Keratinocyte (primary cell): ENCODE measurements at places on chromosomes 16 and 17. TPM values are rescaled to one million over a fixed set of nuclear protein-coding genes. Genes with fewer than 3 reads are reported as not detected.

DNA sequence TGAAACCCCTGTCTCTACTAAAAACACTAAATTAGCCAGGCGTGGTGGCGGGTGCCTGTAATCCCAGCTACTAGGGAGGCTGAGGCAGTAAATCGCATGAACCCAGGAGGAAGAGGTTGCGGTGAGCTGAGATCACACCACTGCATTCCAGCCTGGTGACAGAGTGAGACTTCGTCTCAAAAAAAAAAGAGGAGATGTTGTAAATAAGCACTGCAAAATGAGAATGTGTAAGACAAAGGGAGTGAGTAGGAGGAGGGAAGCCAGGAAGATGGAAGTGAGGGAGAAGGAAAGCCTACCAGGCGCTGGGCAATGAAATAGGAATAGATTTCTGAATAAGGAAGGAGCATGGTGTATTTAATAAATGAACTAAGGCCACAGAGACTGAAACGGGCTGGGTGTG is 8.7 kb upstream of the PRPF8 start:
- no peaks in the 10 kb centered on the region for H3K36me3 ChIP-seq
- no peak for DNase-seq
- no peaks in the 10 kb centered on the region for H3K27me3 ChIP-seq
- no peak overlapping the region for H3K27ac ChIP-seq
- no peaks in the 10 kb centered on the region for H3K4me1 ChIP-seq

DNA sequence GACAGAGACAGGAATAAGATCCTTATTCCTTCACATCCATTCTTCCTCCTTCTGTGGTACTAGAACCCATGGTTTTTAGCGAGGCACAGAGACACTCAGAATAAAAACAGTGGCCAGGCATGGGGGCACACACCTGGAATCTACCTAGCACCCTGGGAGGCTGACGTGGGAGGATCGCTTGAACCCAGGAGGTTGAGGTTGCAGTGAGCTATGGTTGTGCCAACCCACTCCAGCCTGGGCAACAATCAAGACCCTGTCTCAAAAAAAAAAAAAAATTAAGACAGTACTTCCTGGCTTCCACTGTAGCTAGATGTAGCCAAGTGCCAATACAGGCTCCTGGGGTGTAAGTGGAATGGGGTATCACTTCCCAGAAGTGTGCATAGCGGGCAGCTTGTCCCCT is 7.4 kb upstream of the SPNS1 start:
- no peak overlapping the region for H3K27ac ChIP-seq
- DNase-seq = no peak
- no peaks in the 10 kb centered on the region for H3K27me3 ChIP-seq
- peaks cover 19% of the 10 kb centered on the region for H3K36me3 ChIP-seq
- H3K4me3 ChIP-seq = no peak overlapping the region

GRCh38 chr17:74979408-74980146 is 7.0 kb upstream of the HID1 start:
- peaks cover 17% of the 10 kb centered on the region for H3K4me1 ChIP-seq
- H3K4me3 ChIP-seq = no peak overlapping the region
- H3K27me3 ChIP-seq = peaks cover 5% of the 10 kb centered on the region
- H3K36me3 ChIP-seq = no peaks in the 10 kb centered on the region

DNA sequence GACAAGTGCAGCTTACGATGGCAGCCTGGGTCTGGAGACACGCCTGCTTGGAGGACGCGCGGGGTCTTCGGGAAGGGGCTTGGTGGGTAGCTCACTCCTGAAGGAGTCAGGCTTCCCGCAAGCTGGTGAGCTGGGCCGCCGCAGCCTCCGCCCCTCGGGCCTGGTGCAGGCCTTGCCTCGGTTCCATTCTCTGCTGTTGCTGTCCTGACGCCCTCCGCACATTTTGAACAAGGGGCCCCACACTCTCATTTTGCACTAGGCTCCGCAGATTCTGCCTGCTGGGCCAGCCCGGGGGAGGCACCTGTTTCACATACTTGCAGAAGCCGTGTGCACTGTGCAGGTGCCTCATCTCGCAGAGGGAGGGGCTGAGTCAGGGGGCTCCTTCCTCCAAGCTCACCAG is 31.9 kb upstream of the CBX4 start:
- no peak for DNase-seq
- no peaks in the 10 kb centered on the region for H3K4me1 ChIP-seq
- no peak overlapping the region for H3K4me3 ChIP-seq
- H3K27me3 ChIP-seq = peaks cover 3% of the 10 kb centered on the region
- no peaks in the 10 kb centered on the region for H3K36me3 ChIP-seq

- H3K27ac ChIP-seq = no peak overlapping the region
- H3K36me3 ChIP-seq = no peaks in the 10 kb centered on the region
- H3K27me3 ChIP-seq = no peaks in the 10 kb centered on the region
- H3K4me3 ChIP-seq = no peak overlapping the region
Observed at GRCh38 chr17:33385713-33386112, 92.6 kb upstream of the ASIC2 start.

DNA sequence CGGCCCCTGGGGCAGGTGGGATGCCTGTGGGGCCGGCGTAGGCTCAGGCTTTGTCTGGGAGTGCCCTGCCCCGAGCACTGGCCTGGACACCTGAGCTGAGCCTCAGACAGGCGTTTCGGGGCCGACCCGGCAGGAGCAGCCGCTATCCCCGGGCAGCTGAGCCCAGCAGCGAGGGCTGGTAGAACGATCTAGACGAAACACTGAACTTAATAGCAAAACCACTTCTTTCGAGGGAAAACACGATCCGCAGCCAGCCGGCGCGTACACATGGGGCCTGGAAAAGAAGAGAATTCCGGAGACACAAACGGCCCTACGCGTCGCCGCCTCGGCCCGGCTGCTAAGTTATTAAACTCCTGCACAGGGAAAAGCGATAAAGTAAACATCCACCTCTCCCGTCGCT is 22.0 kb upstream of the SSTR5 start:
- H3K4me3 ChIP-seq = no peak overlapping the region
- H3K4me1 ChIP-seq = no peaks in the 10 kb centered on the region
- H3K36me3 ChIP-seq = no peaks in the 10 kb centered on the region
- H3K27ac ChIP-seq = no peak overlapping the region
- DNase-seq = no peak

DNA sequence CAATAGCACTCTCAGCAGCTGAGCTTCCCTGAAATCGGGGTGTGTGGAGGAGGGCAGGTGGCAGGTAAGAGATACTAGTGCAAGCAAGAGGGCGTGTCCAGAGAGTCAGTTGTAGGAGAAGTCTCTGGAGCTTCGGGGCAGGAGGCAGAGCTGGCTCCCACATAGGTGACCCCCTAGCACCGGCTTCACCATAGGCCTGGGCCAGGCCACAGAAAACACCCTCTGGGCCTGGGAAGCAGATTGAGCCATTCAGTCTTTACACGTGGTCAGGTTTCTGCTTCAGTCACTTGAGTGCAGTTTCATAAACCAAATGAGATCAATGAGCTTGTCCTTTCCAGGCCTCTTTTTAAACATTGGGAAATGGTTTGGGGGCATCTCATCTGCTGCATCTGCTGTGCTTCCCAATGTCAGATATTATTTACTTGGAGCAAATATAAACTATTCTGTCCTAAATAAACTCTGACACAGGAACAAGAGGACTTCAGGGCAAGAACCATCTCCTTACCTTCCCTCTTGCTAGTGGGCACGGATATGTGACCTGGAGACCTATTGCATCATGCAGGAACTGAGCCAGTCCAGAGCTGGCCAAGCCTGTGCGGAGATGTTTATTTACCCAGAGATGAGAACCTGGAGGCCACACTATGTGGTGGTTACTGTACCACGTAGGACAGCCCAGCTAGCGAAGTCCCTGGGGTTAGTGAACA is 16.1 kb downstream of the CCR7 start:
- H3K36me3 ChIP-seq = no peaks in the 10 kb centered on the region
- H3K27me3 ChIP-seq = peaks cover 8% of the 10 kb centered on the region
- H3K4me1 ChIP-seq = peaks cover 25% of the 10 kb centered on the region
- no peak overlapping the region for H3K27ac ChIP-seq
- H3K4me3 ChIP-seq = no peak overlapping the region
- DNase-seq = no peak

DNA sequence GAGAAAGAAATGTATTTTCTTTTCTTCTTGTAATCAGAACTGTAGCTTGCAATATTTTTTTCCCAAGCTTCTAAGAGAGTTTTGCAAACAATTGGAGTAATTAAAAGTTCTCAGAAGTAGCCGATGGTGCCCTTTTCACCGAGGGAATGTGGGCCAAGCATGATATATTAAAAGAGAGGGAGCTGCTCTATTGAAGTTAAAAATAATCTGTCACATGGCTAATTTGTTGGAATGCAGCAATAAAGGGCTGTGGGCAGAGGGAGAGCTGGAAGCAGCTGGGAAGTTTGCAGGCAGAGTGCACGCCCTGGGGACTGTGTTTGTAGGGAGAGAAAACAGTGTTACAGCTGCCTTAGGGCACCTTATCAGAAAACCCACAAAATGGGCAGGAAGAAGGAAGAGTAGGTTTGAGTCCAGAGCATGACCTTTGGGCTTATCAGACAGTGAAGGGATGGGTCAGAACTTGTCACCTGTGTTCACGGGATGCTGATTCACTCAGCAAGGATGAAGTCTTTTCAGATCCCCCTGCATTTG is 18.5 kb upstream of the TERF2 start:
- no peaks in the 10 kb centered on the region for H3K36me3 ChIP-seq
- H3K4me1 ChIP-seq = peaks cover 46% of the 10 kb centered on the region
- peak overlapping the region; percentile 29 for H3K27ac ChIP-seq
- peak; percentile 55 for DNase-seq

DNA sequence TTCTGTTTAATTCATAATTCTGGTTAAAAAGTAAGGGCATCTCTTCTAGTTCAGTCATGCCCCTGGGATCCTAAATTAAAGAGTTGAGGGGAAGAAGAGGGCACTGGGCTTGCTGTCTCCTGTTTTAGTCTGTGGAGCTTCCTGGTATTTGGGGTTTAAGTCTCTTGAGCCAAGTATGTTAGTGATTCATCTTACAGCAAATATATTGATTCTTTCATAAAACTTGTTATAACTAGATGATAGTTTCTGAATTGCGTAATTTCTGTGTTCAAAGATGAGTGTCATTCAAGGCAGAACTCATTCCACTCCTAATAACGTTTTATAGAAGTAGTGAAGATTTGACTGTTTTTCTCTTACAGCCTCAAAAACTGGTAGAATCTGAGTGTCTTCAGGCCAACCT is 1.7 kb downstream of the TXNDC17 start:
- H3K36me3 ChIP-seq = peaks cover 21% of the 10 kb centered on the region
- H3K4me1 ChIP-seq = peaks cover 38% of the 10 kb centered on the region
- H3K4me3 ChIP-seq = peak overlapping the region; percentile 89
- no peaks in the 10 kb centered on the region for H3K27me3 ChIP-seq
- peak overlapping the region; percentile 76 for H3K27ac ChIP-seq

DNA sequence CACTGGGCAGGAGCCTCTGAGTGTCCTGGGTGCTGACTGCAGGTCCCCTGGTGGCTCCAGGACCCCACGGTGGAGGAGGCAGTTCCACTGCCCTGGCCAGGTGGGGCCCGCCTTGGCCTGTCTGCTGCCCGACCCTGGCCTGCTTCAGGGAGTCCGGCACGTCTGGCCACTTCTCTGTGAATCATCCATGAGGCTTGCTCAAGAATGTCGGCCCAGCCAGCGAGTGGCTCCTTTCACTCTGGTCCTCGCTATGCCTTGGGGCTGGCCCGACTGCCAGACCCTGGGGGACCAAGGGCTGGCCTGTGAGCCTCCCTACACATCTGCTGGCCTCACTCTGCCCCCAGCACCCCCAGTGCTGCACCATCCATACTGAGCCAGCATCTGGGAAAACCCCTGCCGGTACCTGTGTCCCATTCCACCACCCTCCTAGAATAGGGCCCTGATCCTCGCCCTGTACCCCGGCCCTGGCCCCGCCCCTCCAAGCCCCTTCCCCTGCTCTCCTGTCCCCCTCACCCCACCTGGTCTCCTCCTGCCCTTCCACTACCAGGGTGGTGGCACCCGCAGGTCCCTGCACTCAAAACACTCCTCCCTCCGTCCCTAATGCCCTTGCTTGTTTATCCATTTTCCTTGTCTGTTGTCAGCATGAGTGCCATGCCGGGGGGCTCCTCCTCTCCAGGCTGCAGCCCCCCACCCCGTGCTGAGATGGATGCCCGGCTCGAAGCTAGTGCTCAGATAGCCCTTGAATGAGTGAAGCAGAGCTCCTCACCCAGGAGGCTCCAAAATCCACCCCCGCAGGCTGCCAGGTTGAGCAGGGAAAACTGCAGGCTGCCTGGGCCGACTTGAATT is 35.5 kb downstream of the ADCY7 start:
- no peak overlapping the region for H3K4me3 ChIP-seq
- H3K27me3 ChIP-seq = no peaks in the 10 kb centered on the region
- H3K27ac ChIP-seq = no peak overlapping the region
- DNase-seq = no peak

DNA sequence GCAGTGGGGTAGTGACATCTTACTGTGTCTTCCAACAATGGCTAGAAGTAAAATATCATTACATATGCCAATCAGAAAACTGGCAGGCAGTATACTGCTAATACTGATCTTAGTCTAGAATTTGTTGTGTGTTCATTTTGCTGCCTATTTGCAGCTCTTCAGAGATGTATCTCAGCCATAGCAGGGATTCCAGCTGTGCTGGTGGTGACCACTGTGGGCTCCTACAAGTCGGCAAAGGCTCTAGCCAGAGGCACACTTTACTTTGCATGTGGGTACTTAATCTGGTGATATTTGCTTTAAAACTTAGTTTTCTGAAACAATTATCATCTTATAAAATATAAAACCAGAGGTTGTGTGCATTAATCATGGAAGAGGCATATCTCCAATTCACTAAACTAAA is 70.0 kb downstream of the TMC6 start:
- H3K36me3 ChIP-seq = no peaks in the 10 kb centered on the region
- no peaks in the 10 kb centered on the region for H3K27me3 ChIP-seq
- no peaks in the 10 kb centered on the region for H3K4me1 ChIP-seq
- DNase-seq = no peak
- no peak overlapping the region for H3K27ac ChIP-seq

DNA sequence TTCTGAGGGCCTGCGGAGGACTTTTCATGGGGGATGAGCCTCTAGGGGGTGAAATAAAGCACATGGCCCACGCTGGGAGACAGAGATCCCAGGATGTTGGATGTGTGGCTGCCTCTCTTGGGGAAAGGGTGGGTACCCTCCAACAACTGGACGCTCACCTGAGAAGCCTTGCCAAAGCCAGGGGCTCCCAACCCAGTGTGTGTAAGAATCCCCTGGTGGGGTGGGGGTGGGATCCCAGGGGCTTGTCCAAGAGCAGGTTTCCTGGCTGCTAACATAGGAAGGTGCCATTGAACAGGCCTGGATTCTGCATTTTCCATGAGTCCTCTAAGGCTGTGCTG is 587 bp downstream of the SNX20 start:
- no peak for DNase-seq
- no peaks in the 10 kb centered on the region for H3K27me3 ChIP-seq
- no peak overlapping the region for H3K4me3 ChIP-seq
- no peak overlapping the region for H3K27ac ChIP-seq
- H3K4me1 ChIP-seq = no peaks in the 10 kb centered on the region

- DNase-seq = peak; percentile 5
- H3K4me1 ChIP-seq = peaks cover 13% of the 10 kb centered on the region
Observed at GRCh38 chr16:4142268-4142667, 26.0 kb upstream of the ADCY9 start.

The OR4D1 gene
- polyA plus RNA-seq = not detected in 3 replicates

The TBC1D28 gene
- polyA plus RNA-seq = not detected in 3 replicates

The CRISPLD2 gene
- 1.2 to 2.0 TPM (median 1.3 TPM) in 3 replicates for polyA plus RNA-seq

The NR1D1 gene
- 0.46 to 7.5 TPM (median 1.0 TPM) in 3 replicates for polyA plus RNA-seq

The CBLN1 gene
- polyA plus RNA-seq = not detected in 3 replicates
